SK-MEL-5 (cell line): ENCODE measurements at places on chromosomes 7 and 10. TPM values are rescaled to one million over a fixed set of nuclear protein-coding genes. Genes with fewer than 3 reads are reported as not detected.

The SAMD9L gene
- total RNA-seq = 2.4 and 3.3 TPM in 2 replicates

The ITIH5 gene
- 14.2 and 15.5 TPM in 2 replicates for total RNA-seq

GRCh38 chr10:17237149-17237527, 9.1 kb downstream of the VIM start:
- DNase-seq = no peak

DNA sequence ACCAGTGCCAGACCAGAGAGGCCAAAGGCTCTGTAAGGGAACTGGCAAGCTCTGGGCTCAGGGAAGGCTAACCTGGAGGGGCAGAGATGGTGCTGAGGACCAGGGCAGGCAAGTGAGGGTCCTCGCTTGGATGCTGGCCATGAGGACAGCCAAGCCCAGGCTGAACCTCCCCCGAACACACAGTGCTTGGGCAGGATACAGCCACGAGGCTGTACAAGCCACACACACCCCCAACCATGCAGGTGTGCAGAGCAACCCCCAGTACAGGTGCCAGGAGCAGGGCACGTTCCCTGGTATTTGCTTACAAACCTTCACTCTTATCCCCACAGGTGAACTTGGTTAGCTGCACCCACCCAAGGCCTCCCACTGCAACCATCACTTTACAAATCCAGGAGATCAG, 185.7 kb downstream of the GRID1 start:
- DNase-seq = no peak

- DNase-seq = peak; percentile 81
These were observed 61.2 kb downstream of the DNAJB6 start for GRCh38 chr7:157397731-157398691.

DNA sequence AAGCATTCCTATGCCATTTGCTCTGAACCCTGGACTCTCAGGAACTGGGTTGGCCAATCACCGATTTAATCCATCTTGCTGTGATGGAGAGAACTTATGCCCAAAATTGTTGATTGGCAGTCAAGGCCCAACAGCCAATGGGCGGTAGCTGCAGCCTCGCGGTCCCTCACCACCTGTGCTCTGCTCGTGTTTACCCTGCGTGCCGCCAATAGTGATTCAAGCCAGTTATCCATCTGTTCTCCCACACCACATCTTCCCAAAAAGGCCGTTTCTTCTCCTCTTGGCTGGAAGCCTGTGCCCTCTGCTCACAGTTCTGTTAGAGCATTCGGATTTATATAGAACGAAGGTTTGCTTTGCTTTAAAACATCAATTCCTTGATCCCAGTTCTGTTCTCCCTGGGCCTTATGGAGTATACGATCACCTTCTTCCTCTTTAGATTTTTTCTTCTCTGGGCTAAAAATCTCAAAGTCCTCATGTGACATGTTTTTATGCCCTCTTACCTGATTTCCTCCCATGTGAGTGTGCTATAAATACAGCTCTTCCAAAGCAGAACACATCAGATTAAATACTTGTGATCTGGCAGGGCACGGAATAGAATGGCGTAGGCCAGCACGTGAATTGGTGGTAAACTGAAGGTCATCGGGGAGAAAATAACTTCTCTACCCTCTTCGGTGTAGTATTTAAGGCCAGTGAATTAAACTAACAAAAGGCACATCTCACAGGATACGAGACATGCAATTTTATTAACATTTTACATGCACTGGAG, 212.8 kb downstream of the NSUN6 start:
- no peak for DNase-seq
